ENCODE measurements at places on chromosomes 6 and 20.

DNA sequence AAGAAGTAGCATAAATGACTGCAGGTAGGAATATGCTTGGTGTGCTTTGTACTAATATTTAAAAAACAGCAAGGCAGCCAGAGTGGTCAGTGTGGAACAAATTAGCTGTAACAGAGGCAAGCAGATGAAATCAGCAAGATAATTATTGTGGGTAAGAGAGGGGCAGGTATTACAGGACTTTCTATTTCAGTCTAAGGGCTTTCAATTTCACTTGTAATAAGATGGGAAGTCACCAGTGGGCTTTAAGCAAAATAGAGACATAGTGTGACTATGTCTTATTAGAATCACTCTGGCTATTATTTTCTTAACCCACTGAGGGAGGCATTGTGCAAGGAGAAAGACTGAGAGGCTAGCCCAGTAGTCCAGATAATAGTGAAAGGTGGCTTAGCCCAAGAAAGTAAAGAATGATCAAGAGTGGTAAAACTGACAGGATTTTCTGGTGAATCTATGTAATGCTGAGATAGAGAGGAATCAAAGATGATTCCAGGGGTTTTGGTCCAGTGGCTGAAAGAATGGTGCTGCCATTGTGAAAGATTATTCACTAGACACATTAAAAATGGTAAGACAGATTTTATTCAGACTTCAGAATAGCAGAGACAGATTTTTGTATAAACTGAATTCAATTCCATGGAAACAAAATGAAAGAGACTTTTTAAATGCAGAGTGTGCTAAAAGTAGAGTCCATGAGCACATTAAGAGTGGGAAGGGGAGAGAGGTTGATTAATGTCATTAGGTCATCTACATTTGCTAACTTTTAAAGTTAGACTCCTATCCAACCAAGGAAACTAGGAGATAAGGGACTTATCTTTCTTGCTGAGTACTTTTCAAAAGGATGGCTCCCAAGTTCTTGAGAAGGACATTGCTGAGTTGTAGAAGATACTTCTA, 1136.0 kb downstream of the HACE1 start:
- no peak for DNase-seq

DNA sequence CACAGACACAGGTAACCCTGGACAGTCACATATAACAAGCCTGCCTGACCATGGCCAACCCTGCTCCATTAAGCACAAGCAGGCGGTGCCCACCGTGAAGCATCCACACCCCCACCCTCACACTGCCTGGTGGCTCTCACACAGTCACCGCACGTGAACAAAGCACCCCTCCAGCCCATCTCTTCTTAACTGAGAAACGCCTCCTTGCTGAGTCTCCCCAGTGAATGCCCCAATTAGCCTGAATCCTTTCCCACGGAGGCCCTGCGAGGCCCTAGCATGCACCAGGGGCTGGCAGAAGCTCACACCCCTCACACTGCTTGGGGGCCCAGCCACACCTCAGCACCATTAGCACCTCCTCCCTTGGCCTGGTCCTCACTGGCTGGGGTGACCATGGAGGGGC, 72.3 kb downstream of the GRM4 start:
- no peak for DNase-seq

- no peak for DNase-seq
These were observed 229.8 kb downstream of the HIVEP2 start for GRCh38 chr6:142714951-142715785.

DNA sequence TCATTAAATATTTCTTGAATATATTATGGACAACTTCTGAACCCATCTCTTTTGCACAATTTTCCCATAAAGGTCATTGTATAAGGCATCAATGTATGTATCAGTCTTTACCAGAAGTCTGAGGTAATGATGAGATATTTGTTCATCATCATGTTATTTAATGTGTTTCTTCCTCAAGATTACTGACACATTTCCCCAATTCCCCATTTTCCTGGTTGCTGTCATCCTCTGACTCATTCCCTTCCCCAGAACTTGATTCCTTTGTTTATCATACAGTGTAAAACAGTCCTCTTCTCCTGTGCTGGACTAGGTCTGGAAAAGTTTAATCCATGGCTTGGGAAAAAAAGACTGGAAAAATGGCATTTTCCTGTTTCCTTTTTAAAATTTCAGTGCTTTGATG, 107.9 kb upstream of the FLRT3 start:
- no peak for DNase-seq

- no peak for DNase-seq
These were observed 46.5 kb downstream of the KIF16B start for GRCh38 chr20:16526433-16527380.

DNA sequence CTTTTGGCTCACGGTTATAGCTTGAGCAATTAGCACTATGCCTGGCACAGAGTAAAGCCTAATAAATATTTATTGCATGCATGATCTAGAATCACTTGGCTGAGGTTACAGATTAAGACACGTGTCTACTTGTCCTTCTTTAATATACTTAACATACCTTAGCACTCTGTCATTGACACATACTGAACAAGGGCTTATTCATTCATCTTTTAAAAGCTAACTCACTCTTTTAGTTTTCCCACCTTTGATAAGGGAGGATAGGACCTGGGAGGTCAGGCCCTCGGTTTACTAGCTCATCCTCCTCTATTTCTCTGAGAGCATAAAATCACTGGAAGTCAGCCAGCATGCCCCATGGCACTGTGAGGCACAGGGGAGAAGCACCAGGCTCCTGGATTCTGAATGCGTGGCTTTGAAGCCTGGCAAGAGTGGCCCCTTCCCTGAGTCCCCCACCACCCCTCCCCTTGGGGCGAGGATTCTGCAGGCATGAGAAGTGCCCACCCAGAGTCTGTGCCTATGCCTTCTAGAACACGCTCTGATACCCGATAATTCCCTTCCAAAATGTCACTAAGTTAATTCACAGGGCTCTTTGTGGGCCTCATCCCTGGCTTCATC, 11.2 kb downstream of the ZCCHC3 start:
- no peak for DNase-seq

GRCh38 chr6:39466631-39467030, 144.1 kb upstream of the KCNK16 start:
- no peak for DNase-seq

DNA sequence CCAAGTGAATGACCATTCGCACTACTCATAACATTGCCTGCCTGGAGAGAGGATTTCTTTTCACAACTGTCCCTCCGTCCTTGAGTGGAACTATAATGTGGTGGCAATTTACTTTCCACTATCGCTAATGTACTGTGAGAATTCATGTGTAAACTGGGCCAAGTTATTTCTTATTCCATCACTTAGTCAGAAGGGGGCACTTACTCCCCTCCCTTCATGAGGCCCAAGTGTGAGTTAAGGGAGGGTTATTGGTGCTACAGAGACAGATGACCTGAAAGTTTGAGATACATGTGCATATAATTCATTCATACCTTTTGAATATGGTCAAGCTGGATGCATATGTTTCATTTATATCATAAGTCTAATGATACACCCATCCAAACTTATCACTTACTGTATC, 65.2 kb upstream of the LOC128125822 start:
- no peak for DNase-seq

DNA sequence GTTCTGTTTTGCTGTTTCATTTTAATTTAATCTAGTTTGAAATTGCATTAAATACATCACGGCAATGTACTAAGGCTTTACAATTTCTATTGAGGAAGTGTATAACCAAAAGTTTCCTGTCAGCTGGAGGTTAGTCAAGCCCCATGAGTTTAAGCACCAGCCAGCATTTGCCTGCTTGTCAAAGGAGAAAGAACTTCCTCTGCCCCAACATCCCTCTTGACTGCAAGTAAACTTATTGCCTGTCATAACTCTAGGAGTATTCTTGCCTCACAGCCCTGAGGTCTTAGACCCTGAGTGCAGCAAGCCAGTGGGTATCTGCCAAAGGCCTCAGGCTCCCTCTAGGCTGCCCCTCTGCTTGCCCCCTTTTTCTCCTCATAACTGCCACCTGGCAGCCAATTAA, 106.7 kb upstream of the INSM1 start:
- DNase-seq: no peak

- DNase-seq: no peak
These were observed 84.9 kb upstream of the SCAF8 start for GRCh38 chr6:154648188-154648887.

- DNase-seq: no peak
These were observed 2.0 kb upstream of the PLCG1 start for GRCh38 chr20:41135187-41135887.

GRCh38 chr20:62689861-62690260, 18.8 kb upstream of the NTSR1 start:
- DNase-seq: no peak

- no peak for DNase-seq
These were observed 60.1 kb upstream of the BMP2 start for GRCh38 chr20:6707321-6707831.

- no peak for DNase-seq
These were observed 16.8 kb downstream of the SCML4 start for GRCh38 chr6:107807196-107807811.

DNA sequence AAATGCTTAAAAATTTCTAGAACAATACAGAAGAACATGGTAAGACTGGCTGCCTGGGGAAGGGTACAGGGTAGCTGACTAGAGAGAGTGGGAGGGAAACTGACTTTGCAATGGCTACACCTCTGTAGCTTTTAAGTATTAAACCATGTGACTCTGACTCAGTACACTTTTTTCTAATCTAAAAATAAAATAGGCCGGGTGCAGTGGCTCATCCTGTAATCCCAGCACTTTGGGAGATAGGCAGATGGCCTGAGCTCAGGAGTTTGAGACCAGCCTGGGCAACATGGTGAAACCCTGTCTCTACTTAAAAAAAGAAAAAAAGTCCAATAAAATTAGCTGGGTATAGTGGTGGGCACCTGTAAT, 18.5 kb downstream of the ATP9A start:
- no peak for DNase-seq

DNA sequence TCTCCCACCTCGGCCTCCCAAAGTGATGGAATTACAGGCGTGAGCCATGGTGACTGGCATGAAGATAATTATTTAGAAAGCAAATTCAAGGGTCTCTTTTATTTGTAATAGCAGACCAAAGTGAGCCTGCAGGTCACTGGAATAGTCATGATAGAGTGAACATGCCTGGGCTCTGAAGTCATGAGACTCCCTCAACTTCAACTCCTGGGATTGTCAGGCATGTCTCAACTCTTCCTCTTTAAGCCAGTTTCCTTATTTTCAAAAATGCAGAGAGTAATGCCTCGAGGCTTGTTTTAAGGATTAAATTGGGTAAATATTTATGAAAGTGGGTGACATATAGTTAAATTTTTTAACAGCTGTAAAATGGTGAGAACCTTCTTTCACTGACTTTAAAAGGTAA, 22.7 kb upstream of the HECA start:
- DNase-seq: no peak

- DNase-seq: peak; percentile 26
These were observed 9.9 kb upstream of the PSMF1 start for GRCh38 chr20:1108437-1108920.

- no peak for DNase-seq
These were observed 171.3 kb downstream of the COL21A1 start for GRCh38 chr6:56076033-56076432.
